ENCODE measurements at places on chromosomes 5 and 9.
A peak's percentile ranks its signal among the peaks of the same experiment; 100 is the strongest.

- DNase-seq, result no peak
Observed at GRCh38 chr5:22531986-22532385, 321.2 kb downstream of the CDH12 start.

GRCh38 chr9:122095010-122095767, 2.1 kb upstream of the TTLL11 start:
- no peak for DNase-seq

DNA sequence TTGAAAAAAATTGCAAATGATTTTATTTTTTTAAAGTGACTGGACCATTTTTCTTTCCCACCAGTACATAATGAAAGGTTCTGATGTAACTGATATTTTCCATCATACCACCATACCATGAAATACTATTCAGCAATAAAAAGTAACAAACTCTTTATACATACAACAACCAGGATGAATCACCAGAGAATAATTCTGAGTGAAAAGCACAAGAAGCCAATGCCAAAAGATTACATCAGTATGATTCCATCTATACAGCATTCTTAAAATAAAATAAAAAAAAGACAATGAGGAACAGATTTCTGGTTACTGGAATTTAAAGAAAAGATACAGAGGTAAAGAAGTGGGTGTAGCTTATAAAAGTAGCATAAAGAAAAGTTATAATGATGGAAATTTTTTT, 423.7 kb upstream of the ST8SIA4 start:
- no peak for DNase-seq

DNA sequence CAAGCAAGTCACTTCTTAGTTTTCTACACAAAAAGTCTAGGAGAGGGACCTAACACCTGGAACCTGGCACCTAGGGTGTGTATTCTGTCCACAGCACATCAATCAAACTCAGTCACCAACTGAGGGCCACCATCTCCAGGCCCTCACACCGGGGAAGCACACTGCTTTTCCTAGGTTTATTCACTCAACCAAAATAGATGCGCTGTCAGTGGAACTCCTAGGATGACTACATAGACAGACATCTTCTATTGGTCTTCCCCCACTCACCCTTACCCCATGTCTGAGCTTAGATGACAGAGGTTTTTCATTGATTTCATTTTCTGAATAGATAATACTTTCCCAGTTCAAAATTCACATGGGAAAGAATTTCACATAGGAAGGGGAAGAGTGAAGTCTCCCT, 59.2 kb downstream of the RNF130 start:
- DNase-seq, result no peak

- no peak for DNase-seq
Observed at GRCh38 chr9:4902135-4902475, 83.0 kb upstream of the JAK2 start.

DNA sequence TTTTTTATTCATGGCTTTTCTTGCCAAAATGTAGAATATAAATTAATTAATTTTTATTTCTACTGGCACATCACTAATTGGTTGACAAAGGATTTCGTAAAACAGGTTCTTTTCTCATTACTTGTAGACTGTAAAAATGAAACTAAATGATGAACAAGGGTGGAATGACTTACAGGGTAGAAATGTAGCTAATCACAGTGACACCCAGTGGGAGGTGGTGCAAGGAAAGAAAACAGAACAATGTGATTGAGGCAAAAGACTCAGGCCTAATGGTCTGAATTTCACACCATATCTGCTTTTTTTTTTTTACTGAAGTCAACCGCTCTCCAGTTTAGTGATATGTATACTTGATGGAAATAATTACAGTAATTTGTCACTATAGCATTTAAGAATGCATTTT, 28.9 kb downstream of the GABRG2 start:
- no peak for DNase-seq

GRCh38 chr5:16057277-16057676, 122.3 kb downstream of the MARCHF11 start:
- no peak for DNase-seq

DNA sequence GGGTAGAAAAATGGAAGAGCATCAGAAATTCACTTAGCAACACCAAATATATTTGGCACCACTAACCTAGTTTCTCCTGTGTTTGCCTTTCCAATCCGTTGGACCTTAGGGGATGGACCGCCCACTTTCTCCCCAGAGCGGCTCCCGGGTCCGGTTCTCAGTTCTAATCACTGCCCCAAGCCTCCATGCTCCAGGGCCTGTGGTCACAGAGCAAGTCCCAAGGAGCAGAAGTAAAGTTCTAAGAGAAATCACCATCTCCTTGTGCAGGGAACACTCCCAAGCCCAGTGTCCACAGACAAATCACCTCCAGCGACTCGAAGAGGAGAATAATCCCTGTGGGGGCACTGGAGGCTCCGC, 728 bp upstream of the SLC1A1 start:
- no peak for DNase-seq

DNA sequence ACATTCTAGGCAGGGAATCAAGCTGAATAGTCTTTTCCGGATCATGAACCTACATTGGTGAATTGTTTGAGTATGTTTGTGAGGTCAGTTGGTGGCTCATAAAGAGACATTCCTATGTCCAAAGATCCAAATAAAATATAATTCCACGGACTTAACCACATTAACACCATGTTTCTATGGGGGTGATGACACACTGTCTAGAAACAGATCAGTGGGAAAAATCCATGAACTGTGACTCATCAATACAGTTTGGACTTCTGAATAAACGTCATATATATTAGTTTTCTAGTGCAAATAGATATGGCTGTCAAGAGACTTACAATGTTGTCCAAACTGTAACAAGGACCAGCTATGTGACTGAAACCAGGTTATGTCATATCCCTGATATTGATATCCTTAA, 509.9 kb upstream of the TYRP1 start:
- DNase-seq, result no peak

DNA sequence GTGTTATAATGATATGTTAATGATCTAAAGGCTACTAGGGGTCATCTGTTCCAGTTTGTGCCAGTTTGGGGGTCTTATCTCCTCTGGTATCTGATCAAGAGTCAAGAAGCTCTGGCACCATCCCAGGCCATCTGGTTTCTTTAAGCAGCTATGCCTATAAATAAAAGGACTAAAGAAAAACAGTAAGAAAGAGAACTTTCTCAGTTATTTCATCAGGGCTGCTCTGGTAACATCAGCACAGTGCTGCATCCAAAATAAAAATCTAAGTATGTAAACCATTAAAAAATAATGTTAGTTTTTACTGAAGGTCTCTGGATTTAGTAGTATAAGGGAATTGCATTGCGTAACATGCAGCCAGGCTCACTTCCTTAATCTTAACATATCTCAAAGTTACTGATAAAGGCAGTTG, 185.0 kb downstream of the NR2F1-AS1 start:
- DNase-seq, result no peak

GRCh38 chr9:20815923-20816703, 132.1 kb downstream of the FOCAD start:
- DNase-seq, result no peak

- DNase-seq, result no peak
Observed at GRCh38 chr9:36297798-36298197, 39.5 kb upstream of the GNE start.

DNA sequence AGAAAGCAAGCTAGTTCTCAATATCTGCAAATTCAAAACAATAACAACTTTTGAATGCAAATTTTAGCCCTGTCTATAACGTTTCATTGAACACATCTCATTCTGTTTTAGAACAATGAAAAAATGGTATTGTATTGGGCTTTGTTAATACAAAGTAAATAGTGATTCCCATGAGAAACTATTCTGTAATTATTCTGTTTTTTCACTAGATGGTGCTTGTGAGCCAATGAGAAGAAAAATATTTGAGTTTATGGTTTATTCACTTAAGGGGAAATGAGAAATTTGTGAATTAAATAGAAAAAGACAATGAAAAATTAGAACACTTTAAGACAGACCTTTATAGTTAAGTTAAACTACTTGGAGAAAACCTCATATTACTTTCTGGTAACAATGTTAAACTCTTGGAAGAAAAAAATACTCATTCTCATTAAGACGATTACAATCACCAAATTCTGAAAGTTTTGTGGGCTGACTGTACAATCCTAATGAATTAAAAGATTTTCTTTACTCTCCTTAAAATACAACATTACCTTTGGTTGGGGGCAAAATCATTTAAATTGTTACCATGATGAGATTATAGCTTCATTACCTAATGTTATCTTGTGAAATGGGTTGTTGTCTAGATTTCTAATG, 127.0 kb downstream of the NNT start:
- DNase-seq, result no peak

DNA sequence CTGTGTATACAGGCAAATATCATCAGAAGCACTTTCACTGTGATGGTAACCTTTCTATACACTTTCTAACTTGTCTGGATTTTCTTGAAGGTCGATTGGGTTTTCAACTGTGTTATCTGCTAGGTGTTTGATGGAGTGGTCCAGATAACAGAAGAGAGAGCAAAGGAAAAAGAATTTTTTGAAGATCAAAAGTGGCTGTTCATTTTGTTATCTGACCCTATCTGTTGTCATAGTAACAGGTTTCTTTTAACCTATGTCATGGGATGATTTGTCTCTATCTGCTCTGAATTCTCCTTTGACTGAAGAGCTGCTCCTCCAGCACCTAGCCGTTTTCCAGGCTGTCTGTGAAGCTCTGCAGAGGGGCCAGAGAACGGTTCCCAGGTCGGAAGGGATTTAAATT, 77.8 kb upstream of the IRX2 start:
- DNase-seq, result no peak

DNA sequence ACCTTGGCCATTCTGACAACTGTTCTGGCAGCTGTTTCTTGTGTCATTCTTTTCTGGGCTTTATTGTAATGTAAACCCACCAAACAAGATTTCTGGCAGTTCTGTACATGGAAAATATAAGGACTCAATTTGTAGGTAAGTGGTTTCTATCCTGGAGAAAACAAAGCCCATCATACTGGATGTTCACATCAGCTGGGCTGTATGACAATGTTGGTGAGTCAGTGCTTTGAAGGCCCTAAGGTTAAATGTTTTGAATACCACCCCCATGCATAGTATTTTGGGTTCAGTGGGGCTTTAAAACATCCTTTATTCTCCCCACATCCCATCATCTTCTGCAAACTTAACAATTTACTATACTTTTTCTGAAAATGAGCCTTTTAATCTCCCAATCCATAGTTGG, 52.5 kb downstream of the SH3GL2 start:
- no peak for DNase-seq

GRCh38 chr5:5490774-5491347, 68.4 kb downstream of the ICE1 start:
- DNase-seq, result peak; percentile 44

- no peak for DNase-seq
Observed at GRCh38 chr5:158200619-158201018, 341.7 kb upstream of the CLINT1 start.

- peak; percentile 34 for DNase-seq
Observed at GRCh38 chr5:69485471-69485870, 7.1 kb upstream of the OCLN start.

DNA sequence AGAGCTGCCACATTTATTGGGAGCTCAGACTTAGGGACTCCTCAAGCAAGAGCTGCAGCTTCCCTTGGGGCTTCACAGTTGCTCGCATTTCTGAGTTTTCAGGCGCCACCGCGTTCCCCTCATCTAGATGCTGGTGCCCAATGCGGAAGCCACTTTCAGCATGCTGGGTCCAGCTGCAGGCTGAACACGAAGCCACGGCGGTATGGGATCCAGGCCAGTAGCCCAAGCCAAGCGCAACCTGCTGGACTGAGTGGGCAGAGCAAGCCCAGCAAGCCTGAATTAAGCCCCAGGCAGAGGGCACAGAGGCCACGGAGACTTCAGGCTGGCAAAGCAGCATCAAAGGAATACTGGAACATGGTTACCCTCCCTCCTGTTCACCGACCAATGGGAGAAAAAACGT, 391.5 kb downstream of the HTR1A start:
- DNase-seq, result no peak

DNA sequence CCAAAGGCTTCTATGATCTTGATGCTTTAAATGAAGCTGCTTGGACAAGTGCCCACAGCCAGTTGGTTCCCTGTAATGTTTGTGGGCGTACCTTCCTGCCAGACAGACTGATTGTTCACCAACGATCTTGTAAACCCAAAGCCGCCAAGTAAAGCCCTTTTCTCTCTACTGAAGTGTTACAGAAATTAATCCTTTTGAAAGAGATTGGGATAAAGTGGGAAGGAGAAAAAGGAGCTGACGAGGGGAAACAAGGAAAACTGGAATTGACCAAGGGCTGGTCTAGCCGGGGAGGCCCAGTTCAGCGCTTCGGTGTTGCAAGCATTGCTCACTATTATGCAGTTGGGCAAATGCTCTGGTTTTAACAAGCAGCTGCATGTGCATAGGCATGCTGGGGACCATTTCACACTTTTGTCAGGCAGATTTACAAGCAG, 53.2 kb downstream of the ZNF474 start:
- no peak for DNase-seq

DNA sequence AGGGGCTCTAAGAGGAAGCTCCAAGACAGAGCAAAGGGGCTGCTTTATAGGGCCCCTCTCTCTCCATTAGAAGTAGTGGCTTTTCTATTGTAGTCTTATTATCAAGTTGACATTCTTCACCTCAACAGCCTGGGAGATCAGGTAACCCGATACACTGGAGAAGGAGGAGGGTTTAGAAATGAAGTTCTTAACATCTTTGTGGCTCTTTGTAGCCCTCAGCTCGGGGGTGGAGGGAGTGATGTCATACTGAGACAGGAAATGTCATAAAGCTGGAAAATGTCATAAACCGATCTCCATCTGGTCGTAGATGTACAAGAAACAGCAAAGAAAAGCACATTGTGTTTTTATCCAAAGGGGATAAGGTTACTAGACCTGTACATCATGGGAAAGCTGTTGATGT, 17.9 kb downstream of the PDZD2 start:
- no peak for DNase-seq

DNA sequence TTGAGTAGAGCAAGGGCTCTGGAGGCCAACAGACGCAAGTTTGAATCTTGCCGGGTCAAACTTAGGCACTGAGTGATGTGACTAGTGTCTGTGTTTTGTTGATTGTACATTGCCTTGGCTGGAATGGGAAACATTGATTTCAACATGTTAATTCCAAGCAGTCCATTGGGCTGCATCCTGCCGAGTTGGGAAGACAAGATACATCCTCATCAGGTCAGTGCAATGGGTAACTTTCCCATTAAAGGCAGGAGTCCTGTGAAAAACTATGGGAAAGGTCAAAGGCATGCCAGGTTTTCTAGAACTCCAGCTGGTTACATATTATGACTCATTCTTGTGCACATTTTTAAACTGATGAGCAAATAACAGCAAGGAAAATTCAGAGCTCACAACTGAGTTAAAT, 126.5 kb upstream of the ABCA1 start:
- no peak for DNase-seq
